Effector memory CD4-positive, alpha-beta T cell (primary cell): ENCODE measurements at places on chromosomes 7 and 10.

- DNase-seq = no peak
Observed at GRCh38 chr7:137172105-137172590, 171.4 kb downstream of the PTN start.

- DNase-seq = no peak
Observed at GRCh38 chr7:151686016-151686766, 166.5 kb upstream of the RHEB start.

- no peak for DNase-seq
Observed at GRCh38 chr10:100065084-100065660, 16.5 kb downstream of the CPN1 start.

DNA sequence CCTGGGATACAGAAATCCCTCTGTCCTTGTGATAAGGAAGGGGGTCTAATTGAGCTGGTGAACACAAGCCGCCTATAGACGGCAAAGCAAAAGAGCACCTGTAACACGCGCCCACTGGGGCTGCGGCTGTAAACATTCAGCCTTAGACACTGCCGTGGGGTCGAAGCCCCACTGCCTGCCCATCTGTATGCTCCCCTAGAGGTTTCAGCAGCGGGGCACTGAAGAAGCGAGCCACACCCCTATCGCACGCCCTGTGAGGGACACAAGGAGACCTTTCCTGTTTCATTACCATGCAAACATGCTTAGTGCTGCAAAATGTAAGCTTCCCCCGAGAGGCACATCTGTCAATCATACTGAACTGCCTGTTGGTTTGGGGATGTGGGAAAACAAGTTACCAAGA lies 82.1 kb downstream of the NRP1 start:
- DNase-seq = no peak

GRCh38 chr10:5199398-5199797 lies 2.8 kb downstream of the AKR1C4 start:
- no peak for DNase-seq

DNA sequence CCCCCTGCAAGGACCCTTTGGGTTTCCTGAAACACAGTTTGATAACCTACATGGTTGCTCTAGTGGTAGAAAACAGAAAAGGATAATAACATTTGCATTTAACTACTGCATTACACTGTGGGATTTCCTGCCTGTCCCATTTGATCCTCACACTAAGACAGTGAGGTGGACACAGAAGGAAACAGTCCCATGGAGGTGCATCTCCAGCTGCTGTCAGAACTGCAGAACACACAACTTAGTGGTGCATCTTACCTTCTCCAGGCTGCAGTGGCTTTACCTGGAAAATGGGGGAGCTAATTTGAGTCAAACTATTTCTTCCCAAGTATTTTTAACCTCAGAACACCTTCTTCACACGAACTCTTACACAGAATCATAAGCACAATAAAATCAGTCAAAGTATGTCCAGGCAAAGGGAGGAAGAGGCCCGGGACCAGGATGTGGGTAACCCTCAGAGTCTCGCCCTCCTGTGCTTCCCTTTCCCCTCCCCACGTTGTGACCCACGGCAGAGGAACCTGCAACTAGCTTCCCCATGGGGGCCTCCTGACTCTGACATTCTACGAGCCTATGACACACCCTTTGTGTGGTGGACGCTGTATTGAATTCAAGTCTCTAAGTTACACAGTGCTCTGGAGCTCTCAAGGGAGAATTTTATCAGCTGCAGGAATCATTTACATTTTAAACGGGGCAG lies 33.7 kb downstream of the SCRN1 start:
- DNase-seq = no peak

DNA sequence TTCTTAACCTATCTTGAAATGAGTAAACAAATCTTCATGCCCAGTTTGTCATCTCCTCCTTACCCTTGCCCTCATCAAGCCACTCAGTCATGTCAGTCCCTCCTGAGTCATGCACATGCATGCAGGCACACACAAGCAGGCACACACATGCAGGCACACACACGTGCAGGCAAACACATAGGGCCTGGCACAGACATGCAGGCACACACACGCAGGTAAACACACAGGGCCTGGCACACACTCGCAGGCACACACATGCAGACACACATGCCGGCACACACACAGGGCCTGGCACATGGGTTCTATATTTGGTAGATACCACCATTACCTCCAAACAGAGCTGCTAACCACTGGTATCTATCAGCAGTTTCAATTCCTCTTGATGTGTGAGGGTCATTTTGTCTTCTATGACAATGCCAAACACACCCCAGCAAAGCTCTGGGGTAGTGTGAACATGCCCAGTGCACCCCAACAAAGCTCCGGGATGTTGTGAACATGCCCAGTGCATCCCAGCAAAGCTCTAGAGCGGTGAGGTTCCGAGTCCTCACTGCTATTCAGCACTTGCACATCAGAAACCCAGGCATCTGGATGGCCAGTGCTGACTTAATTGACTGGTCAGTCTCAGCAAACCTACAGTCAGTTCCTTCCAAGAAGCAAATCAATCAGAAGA lies 563.8 kb downstream of the PTPRN2 start:
- DNase-seq = no peak
